ENCODE measurements at places on chromosomes 2 and 18. TPM values are rescaled to one million over a fixed set of nuclear protein-coding genes. Genes with fewer than 3 reads are reported as not detected.

- DNase-seq, result no peak
Measured at GRCh38 chr2:108946442-108946841, 42.6 kb downstream of the EDAR start.

DNA sequence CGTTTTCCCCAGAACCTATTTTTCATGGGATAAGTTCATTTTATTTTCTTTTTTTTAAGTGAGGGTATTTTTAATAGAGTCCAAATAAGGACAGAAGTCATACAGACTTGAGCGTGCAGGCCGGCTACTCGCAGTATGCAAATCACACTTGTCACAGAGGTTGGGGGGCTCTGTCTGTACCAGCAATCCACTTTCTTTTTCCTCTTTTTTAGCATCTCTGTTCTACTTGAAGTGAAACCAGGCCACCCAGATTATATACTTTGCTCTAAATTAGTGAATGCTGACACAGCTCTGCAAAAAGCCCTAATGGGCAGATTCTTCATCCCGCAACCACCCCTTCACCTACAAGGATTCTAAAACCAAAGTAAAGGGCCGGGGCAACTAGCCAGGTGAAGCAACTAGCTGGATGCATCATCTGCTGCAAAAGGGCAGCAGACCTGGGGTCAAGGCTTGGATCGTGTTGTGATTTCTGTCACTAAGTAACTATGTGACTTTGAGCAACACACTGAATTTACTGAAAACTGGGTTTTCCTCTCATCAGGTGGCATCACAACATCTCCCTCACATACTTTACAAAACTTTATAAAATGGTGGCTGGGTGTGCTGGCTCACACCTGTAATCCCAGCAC, 18.4 kb downstream of the KDSR start:
- no peak for DNase-seq

- no peak for DNase-seq
Measured at GRCh38 chr2:189348369-189348768, 92.9 kb upstream of the WDR75 start.

Gene GKN2
- not detected for total RNA-seq

Gene DSG2
- total RNA-seq, result 15.5 TPM

DNA sequence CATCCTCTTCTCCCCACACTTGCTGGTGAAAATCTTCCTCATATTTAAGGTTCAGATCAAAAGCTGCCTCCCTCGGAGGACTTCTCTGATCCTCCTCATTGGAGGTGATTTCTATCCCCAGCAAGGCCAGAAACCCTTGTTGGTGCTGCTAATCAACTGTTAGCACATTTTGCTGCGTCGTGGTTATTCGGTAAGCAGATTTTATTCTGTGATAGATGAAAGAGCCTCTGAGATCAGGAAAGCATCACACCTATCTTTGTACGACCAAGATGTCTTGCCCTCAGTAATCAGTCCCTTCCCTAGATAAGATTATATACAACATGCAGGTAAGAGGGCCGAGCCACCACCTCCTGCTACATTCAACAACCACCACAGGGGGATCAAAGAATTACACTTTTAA, 40.1 kb downstream of the DDX18 start:
- no peak for DNase-seq

Gene STARD6
- total RNA-seq, result not detected

Gene ABCG8
- not detected for total RNA-seq

DNA sequence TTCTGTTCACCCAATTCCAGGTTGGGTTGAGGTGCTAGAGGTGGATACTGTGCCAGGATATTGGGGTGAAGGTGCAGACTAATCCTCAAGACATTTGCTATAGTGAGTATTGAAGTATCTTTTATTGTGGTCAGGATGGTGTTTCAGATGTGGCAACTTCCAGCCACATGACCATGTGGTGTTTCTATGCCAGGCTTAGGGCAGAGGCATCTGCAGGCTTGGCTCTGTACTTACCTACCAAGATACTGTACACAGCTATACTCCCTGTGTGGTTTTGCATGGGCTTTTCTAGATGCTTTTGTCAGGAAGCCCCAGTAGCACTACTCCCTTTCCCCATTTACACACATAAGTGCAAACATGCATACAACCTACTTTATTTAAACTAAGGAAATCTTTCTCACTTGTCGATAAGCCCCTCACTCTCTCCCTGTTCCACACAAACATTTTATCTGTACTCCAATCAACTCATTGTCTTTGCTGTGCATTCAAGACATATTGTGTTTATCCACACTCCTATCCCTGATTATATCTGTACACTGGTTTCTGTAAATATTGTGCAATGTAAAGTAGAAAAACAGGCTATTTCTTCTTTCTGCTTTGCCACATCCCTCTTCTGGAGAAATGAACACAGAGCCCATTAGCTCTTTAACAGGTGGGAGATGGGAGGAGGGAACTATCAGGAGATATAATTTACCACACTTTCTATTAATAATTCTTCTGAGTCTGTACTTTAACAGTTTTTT, 12.3 kb downstream of the ARL6IP6 start:
- no peak for DNase-seq

- no peak for DNase-seq
Measured at GRCh38 chr2:181174611-181175580, 194.5 kb downstream of the UBE2E3 start.

DNA sequence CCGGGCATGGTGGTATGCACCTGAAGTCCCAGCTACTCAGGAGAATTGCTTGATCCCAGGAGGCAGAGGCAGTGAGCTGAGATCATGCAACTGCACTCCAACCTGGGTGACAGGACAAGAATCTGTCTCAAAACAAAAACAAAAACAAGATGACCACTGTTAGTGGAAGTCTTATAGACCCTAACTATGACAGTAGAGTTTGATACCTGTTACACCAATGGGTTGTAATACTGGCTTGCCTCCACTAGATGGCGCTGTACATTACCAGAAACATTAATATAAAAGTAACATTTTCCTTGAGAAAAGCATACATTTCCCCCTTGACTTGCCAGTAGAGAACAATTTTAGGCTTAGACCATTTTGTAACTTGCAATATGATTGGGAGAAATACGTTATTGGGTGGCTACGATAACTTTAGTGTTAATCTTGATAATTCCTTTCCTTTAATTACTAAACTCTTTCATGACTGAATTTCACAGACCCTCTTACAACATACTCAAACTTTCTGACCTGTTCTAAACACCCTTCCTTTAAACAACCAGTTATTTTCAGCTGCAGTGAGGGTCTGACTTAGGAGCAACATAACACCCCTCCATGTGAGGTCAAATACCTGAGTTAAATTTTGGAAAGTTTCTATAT, 19.5 kb downstream of the SLC25A52 start:
- DNase-seq, result no peak

Gene R3HDM1
- 16.9 TPM for total RNA-seq

GRCh38 chr2:237540823-237541222, 25.6 kb upstream of the PRLH start:
- no peak for DNase-seq

DNA sequence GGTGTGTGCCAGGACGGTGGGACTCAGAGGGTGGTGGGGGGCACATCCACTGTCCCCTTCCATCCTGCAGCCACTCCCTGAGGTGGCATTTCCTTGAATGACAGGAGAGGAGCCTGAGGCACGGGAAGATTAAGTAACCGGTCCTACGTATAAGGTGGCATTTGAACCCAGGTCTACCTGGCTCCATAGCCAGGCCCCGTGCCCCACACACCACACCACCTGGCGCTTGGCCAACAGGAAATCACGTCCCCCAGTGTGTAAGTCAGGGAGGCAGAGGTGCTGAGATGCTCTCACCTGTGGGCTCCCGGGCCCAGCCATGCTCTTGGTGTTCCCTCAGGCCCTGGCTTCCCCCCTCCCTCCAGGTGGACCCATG, 53.7 kb downstream of the HPCAL1 start:
- no peak for DNase-seq

DNA sequence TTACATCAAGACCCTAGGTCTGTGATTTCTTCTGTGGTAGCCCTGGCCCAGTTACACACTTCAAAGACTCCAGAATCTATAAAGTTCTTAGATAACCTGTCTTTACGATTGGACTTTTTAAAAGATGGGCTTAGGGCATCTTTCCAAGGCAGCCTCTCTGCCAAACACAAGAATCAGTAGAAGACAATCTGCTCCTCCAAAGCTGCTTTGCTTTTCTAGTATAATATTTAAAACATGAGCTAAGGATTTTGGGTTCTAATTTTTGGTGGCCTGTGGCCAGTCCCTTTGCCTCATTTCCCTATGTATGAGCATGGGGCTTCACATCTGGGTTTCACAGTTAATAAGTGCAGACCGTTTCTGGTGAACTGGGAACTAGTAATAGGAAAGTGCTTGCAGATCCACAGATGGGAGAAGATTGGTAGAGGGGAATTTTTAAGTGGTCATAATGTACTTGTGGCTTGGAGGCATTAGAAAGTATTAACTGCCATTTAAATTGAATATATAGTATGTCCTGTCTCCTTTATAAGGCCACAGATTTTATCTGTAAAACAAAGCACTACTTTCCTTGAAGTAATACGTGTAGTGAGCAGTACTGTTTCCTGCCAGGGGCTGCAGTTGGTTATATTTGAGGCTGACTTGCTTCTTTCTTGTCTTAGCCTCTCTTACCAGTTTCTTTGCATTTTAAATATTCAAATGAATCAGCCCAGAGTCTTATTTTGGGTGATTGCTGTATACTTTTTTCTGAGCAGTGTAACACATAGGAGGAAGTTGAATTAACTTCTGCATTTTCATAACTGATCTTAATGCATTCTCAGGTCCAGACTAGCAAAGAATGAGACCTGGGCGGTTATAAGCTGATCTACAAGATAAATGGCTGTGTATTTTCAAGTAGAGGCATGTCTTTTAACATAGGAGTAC, 1.5 kb downstream of the ARPC2 start:
- DNase-seq, result no peak

GRCh38 chr2:238427435-238428162, 872 bp downstream of the ASB1 start:
- DNase-seq, result no peak

DNA sequence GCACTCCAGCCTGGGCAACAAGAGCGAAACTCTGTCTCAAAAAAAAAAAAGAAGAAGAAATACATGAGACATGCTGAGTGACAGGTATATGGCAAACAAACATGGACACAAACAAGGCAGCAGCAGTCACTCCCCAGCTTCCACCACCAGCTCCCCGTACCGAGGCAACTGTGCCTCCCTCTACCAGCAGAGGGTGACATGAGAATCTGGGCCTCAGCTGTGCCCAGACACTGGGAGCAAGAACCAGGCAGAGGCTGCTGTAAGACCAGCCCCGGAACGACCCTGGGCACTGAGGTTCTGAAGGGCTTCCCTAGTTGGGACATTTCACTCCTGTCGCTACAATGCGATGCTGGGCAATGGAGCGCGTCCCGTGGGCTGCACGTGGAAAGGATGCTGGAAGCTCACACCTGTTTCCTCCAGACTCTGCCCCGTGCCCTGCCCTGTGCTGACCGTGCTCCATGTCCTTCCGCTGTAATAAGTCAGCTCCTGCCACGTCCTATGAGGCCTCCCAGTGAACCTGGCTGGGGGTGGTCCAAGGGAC, 37.1 kb downstream of the BOK start:
- no peak for DNase-seq

DNA sequence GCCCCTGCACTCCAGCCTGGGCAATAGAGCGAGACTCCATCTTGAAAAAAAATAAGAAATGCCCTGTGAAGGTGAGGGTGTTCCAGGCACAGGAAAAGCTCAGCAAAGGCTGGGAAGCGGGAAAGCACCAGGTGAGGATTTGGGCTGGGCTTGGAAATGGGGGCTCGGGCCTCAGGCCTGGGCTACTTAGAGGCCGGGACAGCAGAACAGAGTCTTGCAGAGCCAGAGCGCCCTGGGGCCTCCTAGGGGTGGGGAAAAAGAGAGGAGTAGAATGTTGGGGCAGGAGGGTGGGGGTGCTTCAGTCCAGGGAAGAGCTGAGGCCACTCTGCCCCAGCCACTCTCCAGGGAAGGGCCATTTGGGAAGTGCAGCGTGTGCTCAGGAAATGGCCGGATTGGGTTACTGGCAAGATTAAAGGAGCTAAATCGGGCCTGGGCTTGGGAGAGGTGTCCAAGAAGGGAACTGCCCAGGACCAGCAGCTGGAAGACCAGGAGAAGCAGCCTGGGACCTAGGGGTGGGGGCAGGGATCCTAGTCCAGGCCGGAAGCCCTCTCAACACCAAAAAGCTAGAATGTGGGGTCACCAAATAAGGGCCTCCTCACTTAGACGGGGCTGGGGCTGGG, 13.8 kb upstream of the DES start:
- no peak for DNase-seq
